ENCODE measurements at places on chromosomes 13 and 19.

GRCh38 chr19:28294395-28294794 is 918.6 kb downstream of the UQCRFS1 start:
- DNase-seq, result peak; percentile 10

DNA sequence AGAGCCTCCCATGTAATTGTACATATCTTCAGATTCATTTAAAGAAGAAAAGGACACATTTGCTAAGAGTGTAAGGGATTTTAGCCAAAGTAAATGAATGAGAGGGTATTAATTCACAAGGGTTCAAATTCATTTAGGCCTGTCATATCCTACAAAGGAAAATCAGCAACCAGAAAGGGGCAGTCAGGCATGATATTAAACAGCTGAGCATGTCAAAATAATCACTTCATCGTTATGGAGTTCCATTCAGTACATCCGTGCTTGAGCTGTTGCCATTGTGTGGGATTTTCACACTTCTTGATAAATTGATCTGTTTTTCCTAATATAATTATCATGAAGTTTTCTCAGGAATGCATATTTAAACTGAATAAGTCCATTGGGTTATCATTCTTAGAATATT is 567.1 kb downstream of the GPC5 start:
- no peak for DNase-seq

DNA sequence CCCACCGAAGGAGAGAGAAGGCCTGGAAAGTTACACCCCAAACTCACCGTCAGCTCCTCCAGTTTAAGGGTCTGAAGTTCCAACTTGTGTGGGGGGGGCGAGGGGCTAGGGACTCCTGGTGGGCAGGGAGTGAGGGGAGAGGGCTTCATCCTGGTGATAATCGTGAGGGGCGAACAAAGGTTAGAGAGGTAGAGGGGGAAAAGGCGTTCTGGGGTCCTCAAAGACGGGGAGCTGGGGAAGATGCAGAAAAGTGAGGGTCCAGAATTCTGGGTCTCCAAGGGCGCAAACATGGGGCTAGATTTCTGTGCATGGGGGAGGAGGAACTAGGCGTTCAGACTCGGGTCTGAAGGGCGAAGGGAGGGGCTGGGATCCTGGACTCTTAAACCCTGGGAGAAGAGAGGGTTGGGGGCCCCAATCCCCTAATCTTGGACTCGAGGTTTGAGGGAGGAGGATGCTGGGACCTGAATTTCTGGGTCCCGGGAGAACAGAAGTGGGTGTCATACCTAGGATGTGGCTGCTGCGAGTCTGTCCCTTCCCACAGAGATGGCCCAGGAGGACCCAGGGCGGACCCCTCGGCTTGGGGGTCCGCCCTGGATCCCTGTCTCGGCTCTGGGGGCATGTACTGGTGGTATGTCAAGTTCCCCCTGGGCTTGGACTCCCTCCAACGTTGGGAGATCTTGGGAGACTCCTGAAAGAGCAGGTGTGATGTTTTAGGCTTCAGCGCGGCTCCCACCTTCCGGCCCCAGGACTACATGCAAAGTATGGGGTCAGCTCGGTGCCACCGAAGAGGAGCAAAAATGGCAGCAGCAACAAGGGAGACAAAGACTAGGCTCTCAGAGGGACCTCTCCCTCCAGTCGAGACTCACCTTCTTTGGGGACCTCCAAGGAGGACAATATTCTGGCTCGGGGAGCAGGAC is 4.5 kb downstream of the MAMSTR start:
- DNase-seq, result no peak

- peak; percentile 54 for DNase-seq
Measured at GRCh38 chr19:19650331-19650730, 6.9 kb upstream of the GMIP start.

- DNase-seq, result peak; percentile 83
Measured at GRCh38 chr19:44712864-44713515, 14.0 kb downstream of the CEACAM16 start.

DNA sequence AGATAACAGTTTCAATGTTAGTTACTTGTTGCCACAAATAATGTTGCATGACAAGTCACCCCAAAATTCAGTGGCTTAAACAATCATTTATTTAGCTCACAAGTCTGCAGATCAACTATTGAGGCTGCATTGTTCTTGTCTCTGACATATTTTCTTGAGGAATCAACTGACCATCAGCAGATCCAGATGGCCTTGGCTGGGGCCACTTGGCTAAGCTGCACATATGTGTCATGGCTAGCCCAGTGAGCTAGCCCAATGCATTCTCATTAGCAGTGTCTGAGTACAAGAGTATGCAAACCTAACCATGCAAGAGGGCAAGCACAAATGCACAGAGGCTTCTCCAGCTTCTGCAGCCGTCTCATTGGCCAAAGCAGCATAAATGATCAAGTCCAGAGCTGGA is 180.4 kb downstream of the DNAJC15 start:
- no peak for DNase-seq

GRCh38 chr19:46630586-46631205 is 5.3 kb downstream of the GNG8 start:
- DNase-seq, result no peak

DNA sequence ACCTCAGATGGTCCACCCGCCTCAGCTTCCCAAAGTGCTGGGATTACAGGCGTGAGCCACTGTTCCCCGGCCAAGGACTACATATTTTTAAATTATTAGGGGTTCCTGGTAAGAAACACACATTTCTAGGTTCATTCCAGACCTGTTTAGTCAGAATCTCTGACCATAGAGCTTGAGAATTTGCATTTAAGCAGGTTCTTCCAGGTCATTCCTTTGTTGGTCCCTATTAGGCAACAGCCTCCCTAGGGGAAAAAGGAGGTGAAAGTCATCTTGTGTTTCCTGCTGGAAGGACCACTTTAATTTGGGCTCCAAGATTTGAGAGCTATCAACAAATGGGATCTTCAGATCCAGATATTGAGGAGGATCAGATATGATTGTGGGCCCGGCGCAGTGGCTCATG is 16.3 kb downstream of the S1PR2 start:
- no peak for DNase-seq

DNA sequence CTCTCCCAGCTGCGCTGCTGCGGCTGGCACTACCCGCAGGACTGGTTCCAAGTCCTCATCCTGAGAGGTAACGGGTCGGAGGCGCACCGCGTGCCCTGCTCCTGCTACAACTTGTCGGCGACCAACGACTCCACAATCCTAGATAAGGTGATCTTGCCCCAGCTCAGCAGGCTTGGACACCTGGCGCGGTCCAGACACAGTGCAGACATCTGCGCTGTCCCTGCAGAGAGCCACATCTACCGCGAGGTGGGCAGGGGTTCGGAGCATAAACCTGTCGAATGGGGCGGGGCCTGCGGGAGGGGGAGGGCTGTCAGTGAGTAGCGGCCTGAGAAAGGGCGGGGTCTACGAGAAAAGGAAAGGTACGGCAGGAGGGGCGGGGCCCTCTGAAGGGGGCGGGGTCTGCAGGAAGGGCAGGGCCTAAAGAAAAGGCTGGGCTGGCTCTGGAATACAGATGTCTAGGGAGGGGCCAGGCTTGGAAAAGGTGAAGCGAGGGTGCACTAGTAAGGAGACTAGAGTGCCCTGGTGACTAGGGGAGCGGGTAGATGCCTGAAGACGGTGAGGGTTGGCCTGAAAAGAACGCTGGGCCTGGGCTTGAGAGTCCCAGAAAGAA is 3.6 kb downstream of the CD37 start:
- DNase-seq, result no peak

- no peak for DNase-seq
Measured at GRCh38 chr13:63433546-63434150, 2018.0 kb upstream of the PCDH20 start.

- no peak for DNase-seq
Measured at GRCh38 chr13:34708566-34709313, 233.3 kb upstream of the NBEA start.
